CD4-positive, alpha-beta T cell treated with Interleukin-17A for 4 hours (primary cell): ENCODE measurements at places on chromosomes 5 and 9.

- peak; percentile 60 for DNase-seq
Observed at GRCh38 chr9:123338710-123339665, 17.0 kb upstream of the CRB2 start.

GRCh38 chr5:145980718-145981117 lies 44.3 kb downstream of the SH3RF2 start:
- no peak for DNase-seq

- no peak for DNase-seq
Observed at GRCh38 chr5:1801967-1802295, 724 bp downstream of the NDUFS6 start.

- no peak for DNase-seq
Observed at GRCh38 chr9:103530934-103531333, 535.8 kb downstream of the CYLC2 start.

- no peak for DNase-seq
Observed at GRCh38 chr5:107388141-107388861, 282.4 kb downstream of the EFNA5 start.

DNA sequence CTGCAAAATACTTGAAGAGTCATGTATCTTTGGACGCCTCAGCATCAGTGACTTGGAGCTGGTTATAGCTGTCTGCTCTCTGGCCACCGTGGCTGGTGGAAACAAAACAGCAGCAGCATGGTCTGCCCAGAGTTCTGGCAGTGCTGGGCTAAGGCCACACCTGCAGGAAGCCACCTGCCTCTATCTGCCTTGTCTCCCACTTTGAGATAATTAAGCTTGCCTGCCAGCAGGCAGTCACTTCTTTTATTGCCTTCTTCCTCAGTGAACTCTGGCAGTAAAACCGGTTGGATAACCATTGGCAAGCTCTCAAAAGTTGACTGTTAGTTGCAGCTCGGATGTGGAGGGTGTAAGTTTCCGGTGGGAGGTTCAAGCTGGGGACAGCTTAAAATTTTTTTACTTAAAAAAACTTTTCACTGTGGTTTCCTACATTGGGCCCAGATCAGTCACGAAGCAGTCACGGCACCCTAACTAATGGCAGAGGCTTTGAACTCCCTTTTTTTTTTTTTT lies 4.9 kb downstream of the SMIM3 start:
- peak; percentile 75 for DNase-seq

GRCh38 chr9:98034593-98035546 lies 21.7 kb upstream of the NANS start:
- peak; percentile 97 for DNase-seq

GRCh38 chr5:54187694-54188093 lies 122.7 kb downstream of the ARL15 start:
- DNase-seq: no peak

GRCh38 chr5:132253452-132254320 lies 3.8 kb upstream of the PDLIM4 start:
- no peak for DNase-seq

- DNase-seq: no peak
Observed at GRCh38 chr5:28328681-28329080, 1290.3 kb upstream of the CDH9 start.

DNA sequence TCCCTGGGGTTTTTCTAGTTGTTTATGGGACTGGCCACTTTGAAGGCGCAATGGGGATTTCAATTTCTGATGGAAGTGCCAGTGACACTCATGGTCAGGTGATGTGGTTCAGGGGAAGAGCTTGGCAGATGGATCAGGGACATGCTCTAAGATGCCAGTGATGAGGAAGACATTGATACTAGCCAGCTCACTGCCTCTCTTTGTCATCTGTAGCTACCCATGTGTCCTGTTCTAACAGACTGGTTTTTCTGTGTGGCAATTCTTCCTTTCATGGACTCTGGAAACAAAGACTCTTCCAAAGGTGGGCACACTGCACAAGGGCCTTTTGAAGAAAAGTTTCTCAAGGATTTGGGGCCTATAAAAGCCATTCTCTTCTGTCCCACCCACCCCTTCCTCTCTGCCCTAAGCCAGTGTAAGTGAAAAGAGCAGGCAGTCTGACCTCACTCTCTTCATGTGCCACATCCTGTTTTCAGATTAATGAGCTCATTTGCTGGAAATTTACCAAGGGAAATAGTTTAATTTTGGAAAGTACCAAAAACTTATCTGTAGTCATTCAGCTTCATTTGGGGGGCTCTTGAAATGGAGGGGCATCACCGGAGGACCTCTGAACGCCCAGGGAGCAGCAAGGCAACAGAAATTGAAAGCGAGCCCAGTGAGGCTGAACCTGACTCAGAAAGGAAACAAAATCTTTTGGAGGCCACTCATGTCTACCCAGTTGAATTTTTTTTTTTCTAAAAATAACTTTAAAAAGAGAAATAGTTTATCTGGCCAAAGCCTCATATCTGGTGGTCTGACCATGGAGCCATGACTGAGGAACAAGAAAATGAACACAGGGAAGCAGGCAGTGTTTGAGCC lies 4.9 kb upstream of the TRAF1 start:
- DNase-seq: peak; percentile 66

DNA sequence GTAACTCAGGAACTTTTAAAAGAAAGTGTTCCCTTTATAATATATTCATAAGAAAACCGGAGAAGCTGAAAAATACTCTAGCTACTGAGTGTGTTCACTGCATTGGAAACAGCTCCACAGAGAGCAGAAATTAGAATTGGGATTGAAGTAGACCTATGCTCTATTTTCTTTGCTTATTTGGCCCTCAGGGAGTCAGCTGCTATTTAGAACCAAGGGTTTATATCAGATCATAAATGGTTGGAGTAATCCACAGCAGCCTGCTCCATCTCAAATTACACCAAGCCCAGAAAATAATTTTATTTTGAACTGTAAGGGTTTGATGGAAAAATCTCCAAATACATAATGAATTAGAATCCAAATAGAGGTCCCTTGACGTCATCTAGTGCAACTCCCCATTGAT lies 202.6 kb downstream of the ADAMTSL1 start:
- no peak for DNase-seq

- no peak for DNase-seq
Observed at GRCh38 chr5:36054647-36055046, 12.0 kb downstream of the UGT3A2 start.

- no peak for DNase-seq
Observed at GRCh38 chr5:156802501-156802900, 47.6 kb upstream of the PPP1R2B start.

DNA sequence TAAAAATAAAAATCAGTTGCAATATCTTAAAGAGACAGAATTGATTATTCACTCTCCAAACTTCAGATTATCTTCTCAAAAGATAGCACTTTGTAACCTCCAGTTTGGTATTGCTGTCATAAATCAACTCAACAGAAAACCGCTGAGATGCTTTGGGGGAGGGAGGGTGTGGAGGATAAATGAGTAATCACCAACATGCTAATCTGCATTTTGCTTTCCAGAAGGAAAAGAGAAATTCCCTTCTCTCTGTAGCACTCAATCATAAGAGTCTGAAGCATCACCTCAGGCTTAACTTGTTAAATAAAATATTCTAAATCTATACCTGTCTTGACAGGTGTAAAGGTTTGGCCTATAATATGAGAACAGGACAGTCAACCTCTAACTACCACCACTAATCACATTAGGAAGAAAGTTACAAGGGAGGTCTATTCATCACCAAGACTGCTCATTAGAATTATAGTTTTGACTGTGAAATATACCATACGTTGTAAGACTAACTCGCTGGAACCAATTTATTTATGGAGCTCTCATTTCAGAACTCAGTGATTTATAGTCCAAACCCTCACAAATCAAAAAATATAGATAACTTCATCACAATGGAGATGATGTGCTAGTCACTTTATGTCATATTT lies 89.0 kb downstream of the PIK3R1 start:
- no peak for DNase-seq

DNA sequence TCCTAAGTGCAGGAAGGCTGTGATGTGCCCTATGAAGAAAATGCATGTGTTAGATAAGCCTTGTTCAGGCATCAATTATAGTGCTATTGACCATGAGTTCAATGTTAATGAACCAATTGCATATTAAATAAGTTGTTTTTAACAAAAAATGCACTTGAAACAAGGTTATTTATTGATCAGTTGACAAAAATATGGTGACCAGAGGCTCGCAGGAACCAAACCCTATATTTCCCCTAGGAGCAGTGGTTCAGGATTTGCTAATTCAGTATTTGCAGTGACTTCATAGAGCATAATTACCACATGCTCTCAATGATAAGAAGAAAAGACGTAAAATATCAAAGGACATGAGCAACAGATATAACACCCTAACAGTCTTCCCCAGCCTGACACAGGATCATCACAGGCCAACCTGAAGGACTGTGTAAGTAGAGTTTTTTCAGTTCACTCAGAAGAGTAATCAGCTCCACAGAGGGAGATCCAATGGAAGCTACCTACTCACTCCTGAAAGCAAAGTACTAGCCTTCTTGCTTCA lies 92.3 kb downstream of the SEMA5A start:
- no peak for DNase-seq

GRCh38 chr9:88949961-88950340 lies 41.3 kb upstream of the S1PR3 start:
- DNase-seq: no peak

- no peak for DNase-seq
Observed at GRCh38 chr5:106862450-106863193, 808.1 kb downstream of the EFNA5 start.

GRCh38 chr5:174655351-174655750 lies 69.0 kb upstream of the MSX2 start:
- DNase-seq: no peak
